ENCODE measurements at places on chromosomes 2 and 18.

GRCh38 chr2:197273485-197273884, 37.1 kb downstream of the ANKRD44 start:
- peak; percentile 96 for DNase-seq

DNA sequence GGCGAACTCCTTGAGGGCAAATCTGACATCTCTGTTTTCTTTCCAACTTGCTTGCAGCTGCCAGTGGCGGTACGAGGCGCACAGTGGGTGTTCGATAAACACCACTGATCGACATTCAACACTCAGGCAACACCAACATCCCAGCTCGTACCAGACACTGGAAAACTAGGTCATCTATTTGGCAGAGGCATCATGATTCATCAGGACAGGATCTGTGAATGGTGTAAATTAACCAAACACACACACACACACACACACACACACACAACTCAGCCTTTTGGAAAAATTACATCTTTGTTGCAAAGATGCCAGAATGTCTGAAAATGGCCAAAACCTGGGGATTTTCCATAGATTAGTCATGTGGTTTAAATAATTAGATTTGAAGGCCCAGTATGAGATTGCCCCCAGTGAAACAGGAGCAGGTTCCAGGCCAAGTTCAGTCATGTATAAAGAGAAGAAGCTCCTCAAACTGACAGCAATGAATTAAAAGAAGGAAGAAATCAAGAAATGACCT, 150.5 kb upstream of the NCKAP5 start:
- peak; percentile 97 for DNase-seq

DNA sequence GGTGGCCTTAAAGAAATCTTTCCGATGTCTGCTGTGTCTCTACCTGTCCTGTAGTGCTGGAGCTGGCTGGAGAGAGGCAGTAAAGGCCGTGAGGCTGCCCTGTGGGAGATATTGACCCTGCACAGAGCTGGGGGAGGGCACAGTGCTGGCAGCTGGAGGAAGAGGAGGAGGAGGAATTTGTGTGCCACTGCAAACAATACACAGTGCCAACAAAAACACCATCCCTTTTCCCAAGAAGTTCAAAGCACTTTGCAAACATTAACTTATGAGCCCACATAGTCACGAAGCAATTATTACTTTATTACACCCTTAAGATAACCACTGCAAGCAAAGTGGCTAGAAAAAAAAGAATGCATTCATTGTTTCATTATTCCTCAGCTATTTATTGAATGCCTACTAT, 45.0 kb upstream of the CYTIP start:
- no peak for DNase-seq

DNA sequence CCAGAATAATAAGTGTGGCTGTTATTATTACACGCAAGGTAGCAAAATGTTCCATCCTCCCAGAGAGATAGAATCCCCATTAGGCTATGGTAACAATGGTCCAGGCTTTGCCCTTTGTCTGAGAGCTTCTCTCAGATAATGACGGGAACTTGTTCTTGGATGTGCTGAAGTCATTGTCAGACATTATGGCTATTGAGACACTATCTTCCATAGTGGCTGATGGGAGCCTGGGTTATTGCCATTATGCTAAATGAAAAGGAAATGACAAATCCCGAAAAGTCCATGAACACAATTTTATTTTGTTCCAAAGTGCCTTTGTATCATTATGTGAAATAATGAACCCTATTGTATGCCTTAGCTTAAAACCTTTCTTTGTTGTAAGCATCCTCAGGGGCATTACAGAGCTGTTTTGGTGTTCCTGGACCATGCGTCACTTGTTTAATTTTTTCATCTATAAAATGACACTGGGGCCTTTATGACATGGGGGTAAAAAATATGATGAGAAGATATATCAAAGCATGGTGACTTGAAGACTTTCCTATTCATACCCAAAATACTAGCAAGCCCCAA, 218.5 kb downstream of the KCNS3 start:
- DNase-seq: no peak

DNA sequence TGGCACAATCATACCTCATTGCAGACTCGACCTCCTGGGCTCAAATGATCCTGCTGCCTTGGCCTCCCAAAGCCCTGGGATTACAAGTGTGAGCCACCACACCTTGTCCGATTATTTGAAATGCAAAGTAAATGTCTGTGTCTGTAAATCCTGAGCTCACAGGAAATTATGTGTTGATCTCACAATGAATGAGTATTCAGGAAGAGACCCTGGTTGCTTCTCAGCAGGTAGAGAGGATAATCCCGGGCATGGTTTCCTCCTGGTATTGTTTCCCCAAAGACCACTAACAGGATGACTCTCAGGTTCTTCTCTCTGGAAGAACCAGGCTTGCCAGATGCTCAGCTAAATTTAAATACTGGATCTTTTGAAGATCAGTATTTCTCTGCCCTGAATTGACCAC, 147.6 kb downstream of the LDLRAD4 start:
- DNase-seq: no peak

GRCh38 chr2:236021499-236022057, 146.6 kb downstream of the GBX2 start:
- DNase-seq: no peak

DNA sequence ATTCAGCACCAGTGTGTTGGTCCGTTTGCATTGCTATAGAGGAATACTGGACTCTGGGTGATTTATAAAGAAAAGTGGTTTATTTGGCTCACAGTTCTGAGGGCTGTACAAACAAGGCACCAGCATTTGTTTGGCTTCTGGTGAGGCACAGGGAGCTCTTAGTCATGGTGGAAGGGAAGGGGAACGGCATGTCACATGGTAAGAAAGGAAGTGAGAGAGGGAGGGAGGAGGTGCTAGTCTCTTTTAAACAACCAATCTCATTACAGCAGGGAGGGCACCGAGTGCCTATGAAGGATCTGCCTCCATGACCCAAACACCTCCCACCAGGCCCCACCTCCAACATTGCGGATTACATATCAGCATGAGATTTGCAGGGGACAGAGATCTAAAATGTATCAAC, 143.9 kb upstream of the DLX2 start:
- no peak for DNase-seq

DNA sequence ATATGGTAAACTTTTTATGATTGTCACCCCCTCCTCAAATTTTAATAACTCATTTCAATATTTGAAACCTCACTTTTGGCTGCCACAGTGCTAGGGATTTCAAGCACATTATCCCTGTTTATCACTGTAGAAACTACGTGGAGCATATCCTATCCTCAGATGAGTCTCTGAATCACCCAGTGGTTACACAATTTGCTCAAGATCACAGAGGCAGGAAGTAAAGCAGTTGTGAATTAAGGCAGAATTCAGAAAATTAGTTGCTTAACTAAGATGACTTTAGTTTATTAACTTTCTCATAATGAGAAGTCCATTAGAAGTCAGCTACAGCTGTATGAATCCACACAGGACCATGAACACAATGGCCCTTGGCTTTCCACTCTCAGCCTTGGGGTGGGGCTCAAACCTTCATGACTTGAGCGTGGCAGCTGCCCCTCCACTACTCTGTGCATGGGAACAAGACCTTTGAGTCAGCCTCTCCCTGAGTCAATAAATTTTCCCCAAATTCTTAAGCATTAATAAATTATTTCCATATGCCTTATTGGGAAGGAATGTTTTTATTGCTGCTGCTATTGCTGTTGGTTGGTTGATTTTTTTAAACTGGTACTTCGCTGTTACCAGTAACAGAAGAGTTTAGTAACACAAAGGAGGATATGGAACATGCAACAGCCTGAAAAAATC, 369.0 kb downstream of the CBLN2 start:
- no peak for DNase-seq

- DNase-seq: no peak
Measured at GRCh38 chr18:45945669-45946068, 21.5 kb downstream of the EPG5 start.

GRCh38 chr2:99490623-99491461, 1.0 kb upstream of the REV1 start:
- DNase-seq: no peak

GRCh38 chr2:61898810-61899209, 6.7 kb upstream of the COMMD1 start:
- DNase-seq: no peak

- DNase-seq: no peak
Measured at GRCh38 chr2:10752236-10752635, 30.8 kb downstream of the ATP6V1C2 start.

DNA sequence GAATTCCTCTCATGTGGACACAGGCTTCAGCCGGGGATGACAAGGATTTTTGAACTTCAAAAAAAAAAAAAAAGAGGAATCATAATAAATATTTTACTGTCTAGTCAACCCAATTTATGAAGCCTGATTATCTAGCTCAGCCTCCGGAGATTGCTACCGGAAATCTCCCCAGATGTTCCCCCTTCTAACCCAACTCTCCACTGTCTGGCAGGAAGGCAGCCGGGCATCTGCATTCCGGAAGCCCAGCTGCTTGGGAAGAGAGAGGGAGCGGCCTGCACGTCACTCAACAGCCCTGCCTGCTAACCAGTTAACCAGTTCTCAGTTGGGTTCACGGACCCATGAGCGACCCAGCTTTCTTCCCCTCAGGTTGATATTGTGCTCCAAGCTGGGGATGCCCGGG, 87.2 kb upstream of the POU3F3 start:
- DNase-seq: no peak

DNA sequence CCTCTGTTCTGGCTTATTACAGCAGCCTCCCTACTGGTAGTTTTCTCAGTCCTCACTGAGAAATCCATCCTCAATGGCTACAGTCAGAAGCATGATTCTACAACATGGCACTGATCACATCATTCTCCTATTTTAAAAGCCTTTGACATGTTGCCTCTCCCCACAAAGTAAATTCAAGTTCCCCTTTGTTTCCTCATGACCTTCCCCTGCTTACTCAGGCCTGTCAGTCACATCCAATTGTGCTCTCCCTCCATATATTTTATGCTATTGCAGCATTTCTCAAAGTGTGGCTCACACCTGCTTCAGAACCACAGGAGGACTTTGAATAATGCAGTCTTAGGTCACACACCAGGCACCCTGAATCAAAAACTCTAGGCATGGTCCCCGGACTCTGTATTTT, 124.6 kb downstream of the SPOPL start:
- no peak for DNase-seq

DNA sequence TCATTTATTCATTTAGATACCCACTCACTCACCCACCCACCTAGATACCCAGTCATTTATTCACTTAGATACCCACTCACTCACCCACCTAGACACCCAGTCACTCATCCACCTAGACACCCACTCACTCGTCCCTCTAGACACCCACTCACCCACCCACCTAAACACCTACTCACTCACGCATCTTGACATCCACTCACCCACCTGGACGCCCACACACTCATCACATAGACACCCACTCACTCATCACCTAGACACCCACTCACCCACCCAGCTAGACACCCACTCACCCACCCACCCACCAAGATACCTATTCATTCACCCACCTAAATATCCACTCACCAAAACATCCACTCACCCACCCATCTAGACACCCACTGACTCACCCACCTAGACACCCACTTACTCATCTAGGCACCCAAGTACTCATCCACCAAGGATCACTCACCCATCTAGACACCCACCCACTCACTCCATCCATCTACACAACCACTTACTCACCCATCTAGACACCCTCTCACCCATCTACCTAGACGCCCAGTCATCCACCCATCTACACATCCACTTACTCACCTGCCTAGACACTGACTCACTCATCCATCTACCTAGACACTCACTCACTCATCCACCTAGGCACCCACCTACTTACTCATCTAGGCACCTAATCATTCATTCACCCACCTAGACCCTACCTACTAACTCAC, 723.7 kb upstream of the RAB6C start:
- DNase-seq: no peak

- no peak for DNase-seq
Measured at GRCh38 chr2:219076253-219076652, 15.5 kb upstream of the IHH start.

DNA sequence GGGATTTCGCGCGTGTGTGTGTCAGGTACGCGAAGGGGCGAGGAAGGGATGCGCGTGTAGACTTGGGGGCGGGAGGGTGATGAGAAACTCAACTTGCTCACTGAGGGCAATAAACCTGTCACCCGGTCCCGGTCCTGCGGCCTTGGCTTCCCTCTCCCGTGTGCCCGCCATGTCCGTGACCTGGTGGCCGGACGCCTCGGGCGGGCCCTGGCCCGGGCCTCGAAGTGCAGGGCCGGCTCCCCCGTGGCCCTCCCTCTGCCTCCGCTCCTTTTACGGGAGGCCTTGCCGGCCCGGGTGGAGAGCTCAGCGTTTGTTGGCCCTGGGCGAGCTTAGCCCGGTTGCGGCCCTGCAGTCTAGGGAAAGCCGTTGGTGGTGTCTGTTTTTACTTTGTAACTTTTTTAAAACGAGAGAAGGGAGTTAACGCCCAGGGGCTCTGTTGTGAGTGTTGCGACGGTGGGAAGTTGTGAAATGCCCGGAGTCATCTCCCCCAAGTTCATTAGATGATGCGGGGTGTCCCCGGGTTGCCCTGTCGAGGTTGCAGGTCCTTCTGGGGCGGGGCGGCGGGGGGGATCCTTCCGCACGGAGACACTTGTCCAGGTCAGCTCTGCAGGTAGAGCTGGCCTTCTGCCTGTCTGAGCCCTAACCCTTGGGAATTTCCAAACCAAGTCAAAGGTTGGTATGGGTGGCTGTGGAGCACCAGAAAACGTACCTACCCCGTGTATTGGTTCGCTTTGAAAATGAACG, 883 bp downstream of the SMCHD1 start:
- DNase-seq: peak; percentile 8

DNA sequence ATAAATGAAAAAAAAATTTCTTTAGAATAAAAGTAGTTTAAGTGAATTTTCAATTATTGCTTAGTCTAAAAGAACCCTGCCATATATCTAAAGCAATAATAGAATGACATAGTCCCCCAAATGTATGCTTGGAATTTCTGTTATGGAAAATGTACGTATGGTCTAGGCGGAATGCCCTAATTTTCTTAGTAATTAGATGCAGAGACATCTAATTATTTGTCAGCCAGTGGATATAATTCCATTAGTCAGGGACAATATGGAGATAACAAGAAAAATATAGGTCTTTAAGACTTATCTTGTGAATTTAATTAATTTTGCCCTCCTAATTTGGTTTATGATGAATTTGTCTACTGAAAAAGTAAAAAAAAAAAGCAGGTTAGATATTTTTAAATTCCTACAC, 460.9 kb upstream of the SOX11 start:
- DNase-seq: no peak

DNA sequence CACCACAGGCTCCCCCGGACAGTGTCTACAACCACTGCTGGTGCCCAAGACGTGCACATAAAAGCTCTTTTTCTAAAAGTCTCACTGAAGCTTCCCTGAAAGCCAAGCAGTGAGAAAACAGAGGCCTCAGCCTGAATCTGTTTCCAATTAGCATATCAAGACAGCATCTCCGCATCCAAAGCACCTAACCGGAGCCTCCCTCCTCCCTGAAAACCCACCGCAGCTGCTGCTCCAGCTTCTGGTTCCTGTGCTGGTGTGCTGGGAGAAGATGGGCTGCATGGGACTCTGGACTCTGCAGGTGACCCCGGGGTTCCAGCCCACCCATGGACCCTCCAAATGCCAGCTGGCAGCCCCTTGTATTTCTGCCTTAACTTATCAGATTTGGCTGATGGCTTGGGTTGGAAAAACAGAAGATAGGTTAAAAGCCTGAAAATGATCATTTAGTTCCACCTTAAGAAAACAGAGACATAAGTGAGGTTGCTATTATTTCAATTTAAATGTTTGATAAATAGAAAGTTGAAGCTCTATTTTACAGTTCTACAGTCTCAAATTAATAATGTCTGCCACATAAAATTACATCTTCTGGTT, 103.3 kb downstream of the TMEM18 start:
- no peak for DNase-seq
